ENCODE measurements at places on chromosomes 12 and 14.

DNA sequence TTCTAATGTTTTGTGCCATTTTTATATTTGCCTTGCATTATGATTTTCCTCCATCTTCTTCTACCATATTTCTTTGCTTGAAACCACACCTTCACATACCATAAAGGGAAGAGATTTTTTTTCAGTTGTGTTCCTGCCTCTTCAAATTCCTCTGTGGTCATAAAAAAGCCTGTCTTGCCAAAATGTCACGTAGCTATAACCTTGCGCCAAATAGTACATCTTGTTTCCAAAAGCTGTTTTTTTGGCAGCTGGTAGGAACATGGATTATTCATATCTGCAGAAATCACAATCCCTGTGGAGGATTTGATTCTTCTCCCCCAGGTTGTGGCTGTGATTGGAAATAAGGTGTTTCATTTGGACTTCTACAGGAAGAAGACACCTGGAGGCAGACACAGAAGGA lies 133.6 kb upstream of the SLC35F4 start:
- no peak for DNase-seq

DNA sequence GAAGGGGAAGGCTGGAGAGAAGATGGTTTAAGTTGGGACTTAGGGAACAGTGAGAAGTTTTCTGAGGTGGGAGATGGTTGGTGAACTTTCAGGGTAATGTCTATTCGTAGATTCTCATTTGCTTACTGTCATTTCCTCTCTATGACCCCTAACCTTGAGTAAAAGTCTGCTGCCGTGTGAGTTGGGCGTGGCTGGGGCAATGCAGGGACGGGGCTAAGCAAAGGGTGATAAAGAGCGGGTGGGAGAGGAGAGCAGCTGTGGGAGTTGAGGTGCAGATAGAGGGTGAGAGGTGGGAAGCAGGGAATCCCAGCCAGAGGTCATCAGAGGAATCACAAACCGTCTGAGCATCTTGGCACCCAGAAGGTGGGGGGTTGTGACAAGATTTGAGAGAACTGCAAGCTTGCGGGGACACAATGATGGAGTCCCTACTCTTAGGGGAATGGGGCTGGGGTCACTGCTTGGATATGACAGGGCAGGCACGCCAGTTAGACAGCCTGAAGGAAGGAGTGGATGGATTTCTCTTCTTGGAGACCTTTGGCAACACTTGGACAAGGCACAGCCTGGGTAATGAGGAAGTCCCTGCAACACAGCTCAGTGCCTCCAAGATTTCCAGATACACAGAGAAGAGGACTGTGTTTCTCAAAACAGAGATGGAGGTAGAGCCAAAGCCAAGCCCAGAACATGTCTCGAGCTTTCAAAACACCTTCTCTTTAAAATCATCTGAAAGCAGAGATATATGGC lies 45.9 kb upstream of the CTDSP2 start:
- DNase-seq = no peak

- DNase-seq = peak; percentile 32
These were observed 12.3 kb downstream of the METTL3 start for GRCh38 chr14:21498540-21499526.

DNA sequence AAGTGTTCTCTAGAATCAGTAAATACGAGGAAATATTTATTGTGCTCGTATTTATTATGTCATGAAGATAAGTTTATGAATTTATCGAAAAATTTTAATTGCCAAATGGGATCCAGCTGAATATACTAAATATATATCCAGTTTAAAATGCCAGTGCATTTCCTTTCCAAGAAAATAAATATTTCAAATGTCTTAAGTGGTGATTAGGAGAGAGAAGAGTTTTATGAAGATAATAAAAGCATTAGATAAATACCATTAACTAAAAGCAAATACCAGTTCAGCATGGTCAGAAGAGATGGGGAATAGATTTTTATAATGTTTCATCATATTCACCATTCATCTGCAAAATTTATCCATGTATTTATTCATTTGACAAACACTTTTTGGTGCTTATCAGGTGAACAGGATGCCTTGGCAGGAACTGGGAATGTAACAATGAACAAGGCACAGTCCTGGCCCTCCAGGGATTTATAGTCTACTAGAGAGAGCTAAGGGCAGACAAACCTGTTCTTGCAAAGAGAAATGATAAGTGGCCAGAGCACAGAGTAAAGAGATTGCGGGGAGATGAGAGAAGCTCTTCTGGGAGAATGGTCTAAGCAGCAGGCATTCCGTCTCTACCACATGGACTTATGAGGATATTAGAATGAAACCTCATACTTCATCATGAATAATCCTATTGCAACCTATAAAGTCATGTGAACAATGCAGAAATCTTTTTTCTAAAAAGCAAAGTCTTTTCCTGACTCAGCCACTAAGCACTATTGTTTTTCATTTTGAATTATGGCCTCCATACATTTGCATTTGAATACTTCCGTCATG lies 143.7 kb upstream of the ABCD2 start:
- no peak for DNase-seq

DNA sequence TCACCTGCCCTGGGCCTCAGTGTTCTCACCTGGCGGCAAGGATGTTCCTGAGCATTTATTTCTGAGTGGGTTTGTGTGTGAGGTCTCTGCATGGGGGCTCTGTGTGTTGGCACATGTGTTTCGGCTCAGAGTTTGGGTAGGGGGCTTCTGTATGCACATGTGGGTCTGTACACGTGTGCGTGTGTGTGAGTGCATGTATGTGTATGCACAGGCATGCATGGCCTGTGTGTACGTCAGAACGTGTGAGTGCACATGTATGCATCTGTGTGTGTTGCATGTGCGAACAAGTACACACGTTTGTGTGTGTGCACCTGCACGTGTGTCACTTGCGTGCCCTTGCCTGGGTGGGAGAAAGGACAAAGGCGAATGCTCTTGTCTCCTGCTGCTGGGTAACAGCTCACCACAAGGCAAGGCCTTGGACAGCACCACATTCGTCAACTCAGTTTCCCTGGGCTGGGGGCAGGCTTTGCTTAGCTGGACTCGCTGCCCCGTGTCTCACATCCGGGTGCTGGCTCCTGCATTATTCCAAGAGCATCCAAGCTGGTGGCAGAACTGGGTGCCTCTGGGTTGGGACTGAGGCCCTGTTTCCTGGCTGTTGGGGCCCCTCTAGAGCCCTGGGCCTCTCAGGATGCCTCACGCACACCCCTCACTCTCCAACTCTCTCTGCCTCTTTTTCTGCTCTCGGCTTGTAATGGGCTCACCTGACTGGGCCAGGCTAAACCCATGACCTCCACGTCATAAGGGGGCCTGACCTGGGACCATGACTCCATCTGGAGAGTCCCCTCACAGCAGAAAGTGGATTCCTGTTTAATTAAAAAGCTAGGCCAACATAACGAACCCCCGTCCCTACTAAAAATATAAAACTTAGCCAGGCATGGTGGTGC lies 153.6 kb upstream of the C14orf180 start:
- DNase-seq = no peak

DNA sequence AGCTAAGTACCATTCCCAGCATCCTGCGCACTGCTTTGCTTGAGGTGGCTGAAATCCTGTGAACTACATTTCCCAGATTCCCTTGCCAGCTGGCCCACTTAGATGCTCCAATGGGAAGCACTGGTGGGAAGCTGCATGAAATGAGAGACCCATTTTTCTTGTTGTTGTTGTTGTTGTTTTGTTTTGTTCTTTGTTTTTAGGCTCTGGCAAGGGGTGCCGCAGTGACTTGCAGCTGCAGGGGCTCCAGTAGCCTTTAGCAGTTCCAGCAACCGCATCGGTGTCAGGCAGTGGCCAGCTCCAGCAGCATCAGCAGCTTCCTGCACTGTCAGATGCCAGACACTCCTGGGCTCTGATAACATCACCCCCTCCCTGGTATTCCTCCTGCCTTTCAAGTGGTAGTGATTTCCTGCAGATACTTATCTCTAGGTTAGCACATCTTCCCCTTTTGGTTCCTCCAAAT lies 8.8 kb upstream of the EGLN3 start:
- no peak for DNase-seq

DNA sequence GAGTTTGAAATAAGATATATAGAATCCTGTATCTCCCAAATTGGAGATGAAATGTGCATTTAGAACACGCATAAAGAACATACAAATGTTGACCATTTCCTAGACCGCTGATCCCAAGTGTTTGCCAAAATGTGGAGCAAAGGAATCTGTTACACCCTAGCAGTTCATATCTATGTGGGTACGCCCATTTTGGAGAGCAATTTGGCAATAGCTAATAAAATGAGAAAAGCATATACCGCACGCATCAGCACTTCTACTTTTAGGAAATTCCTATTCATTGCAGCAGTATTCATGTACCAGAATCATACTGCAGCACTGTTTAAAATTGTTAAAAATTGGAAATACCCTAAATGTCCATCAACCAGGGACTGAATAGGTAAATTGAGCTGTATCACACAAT lies 937.8 kb downstream of the BCL11B start:
- no peak for DNase-seq

GRCh38 chr12:122813310-122813713 lies 21.9 kb upstream of the HIP1R start:
- DNase-seq = no peak

- no peak for DNase-seq
These were observed 121.3 kb downstream of the KCNMB4 start for GRCh38 chr12:70487440-70487839.

GRCh38 chr12:89547101-89547500 lies 21.3 kb upstream of the POC1B start:
- no peak for DNase-seq

DNA sequence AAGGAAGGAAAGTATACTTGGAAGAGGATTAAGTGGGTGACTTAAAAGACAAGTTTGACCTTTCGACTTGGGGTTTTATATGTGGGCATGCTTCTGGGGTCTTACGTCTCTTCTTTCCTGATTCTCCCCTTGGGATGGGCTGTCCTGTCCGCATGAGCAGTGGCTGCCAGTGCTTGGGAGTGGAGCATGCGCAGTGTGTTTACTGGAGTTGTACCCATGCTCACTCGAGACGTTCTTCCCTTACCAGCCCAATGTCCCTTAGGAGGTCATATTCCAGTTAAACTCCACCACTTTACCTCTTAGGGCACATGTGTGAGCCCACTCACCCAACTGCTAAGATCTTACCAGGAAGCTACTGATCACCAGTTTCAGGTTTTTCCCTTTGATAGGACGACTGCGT lies 20.0 kb upstream of the CHST11 start:
- no peak for DNase-seq

DNA sequence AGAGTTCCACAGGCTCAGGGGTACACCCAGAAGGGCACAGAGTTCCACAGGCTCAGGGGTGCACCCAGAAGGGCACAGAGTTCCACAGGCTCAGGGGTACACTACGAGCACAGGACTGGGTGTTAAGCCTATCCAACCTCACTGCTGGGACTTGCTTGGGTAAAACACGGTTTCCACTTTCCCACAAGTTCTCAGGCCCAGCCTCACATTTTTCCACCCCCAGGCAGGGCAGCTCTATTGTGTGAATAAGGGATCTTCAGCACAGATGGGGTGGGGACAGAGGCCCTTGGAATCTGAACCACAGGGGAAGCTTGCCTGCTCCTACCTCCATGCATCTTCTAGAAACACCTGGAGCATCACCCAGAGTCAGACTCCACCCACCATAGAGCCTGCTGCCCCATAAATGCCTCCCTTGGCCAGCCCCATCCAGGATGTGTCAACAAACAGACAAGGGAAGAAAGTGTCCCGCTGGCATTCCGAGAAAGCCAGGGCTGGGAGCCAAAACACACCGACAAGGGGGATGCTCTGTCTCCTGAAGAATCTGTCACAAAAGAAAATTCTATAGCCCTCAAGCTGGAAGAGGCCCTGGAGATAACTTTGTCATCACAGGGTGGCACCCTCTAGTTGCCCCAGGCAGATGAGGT lies 4.8 kb downstream of the CRACR2A start:
- DNase-seq = no peak

DNA sequence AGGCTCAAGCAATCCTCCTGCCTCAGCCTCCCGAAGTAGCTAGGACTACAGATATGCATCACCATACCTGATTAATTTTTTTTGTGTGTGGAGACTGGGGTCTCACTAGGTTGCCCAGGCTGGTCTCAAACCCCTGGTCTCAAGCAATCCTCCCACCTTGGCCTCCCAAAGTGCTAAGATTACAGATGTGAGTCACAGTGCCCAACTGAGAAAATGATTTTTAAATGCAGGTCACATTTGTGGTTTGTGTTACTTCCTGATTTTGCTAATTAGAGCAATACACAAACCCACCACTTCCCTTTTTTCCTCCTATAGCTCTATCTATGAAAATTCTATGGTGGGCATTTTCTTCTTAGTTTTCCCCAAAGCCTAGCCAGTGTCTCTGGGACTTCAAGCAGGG lies 45.5 kb upstream of the TMEM263 start:
- no peak for DNase-seq

- peak; percentile 87 for DNase-seq
These were observed 77.8 kb upstream of the MAX start for GRCh38 chr14:65179918-65180724.

GRCh38 chr12:67523538-67523937 lies 125.0 kb upstream of the DYRK2 start:
- no peak for DNase-seq

DNA sequence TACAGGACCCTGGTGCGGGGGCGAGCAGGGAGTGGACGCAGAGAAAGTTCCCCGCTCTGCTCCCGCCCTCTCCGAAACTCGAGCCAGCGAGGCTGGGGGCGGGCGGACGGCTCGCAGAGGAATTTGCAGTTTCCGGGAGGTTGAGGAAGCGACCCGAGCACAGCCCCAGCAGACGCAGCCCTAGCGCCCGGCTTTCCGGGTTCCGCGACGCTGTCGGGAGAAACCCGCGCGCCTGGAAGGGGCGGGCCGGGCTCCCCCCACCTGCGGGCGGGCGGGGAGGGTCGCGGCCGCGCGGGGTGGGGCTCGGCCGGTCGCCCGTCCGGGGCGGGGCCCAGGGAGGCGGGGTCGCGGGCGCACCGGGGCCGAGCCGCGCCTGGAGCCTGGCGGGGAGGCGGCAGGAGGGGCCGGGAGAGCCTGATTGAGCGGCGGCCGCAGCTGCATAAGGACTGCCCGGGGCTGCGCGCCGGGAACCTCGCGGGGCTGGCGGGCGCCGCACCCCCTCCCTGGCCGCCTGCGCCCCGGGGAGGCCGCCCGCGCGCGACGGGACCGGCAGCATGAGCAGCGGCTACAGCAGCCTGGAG lies at the start of gene RASSF3:
RASSF3 (plus strand) TSS at position 417 of the 581 bp plus-strand sequence; CDS start at position 555, 138 bp downstream.
- DNase-seq = no peak

DNA sequence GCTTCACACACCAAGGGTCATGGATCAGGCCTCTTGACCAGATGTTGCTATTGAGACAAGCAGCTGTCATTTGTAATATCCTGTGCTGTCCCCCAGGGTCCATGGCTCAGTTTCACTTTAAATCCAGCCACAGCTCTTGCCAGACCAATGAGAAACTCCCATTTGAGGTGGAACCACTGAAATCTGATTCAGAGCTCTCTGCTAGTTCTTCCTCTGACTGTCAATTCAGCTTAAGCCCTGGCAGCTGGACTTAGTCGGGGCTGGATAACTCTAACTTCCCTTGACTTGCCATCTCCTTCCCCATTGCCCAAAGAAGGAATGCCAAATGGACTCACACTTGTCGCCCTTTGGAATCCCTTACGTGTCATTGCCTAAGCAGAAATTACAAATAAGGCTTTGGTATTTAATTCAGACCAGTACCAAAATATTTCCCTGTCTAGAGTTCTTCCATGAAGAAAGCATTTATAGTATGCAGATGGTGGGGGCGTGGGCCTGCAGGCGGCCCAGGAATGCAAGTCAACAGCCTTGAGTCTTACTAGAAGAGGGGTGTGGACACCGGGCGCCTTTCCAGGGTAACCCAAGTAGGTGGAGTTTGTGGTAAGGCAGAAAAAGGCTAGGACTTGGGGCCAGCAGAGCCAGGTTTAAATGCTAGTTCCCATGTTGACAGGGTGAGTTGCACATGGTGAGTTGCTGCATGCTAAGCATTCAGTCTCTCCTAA lies 96.9 kb upstream of the TMPO start:
- peak; percentile 73 for DNase-seq

- DNase-seq = peak; percentile 90
These were observed 45.4 kb downstream of the DCAF5 start for GRCh38 chr14:69107407-69108003.
